A549 treated with GW870086 at 1 μM for 4 hours (cell line): ENCODE measurements at places on chromosomes 16 and 17. TPM values are rescaled to one million over a fixed set of nuclear protein-coding genes. Genes with fewer than 3 reads are reported as not detected.

CES4A gene
- total RNA-seq = 1.8 to 2.7 TPM (median 2.0 TPM) in 5 replicates

PCGF2 gene
- total RNA-seq = 31.5 to 53.9 TPM (median 52.9 TPM) in 5 replicates

BPTF gene
- total RNA-seq = 32.7 to 39.9 TPM (median 37.0 TPM) in 5 replicates

NR1D1 gene
- total RNA-seq = 8.6 to 11.3 TPM (median 10.7 TPM) in 5 replicates

SLC6A4 gene
- 0.02 to 0.05 TPM in 2 of 5 replicates, not detected in the others for total RNA-seq

PABPN1L gene
- not detected in 5 replicates for total RNA-seq

GCGR gene
- total RNA-seq = 0.15 to 0.67 TPM (median 0.54 TPM) in 5 replicates

SLC2A4 gene
- total RNA-seq = 0.17 to 0.64 TPM (median 0.45 TPM) in 5 replicates

MARVELD3 gene
- total RNA-seq = 0.29 to 0.54 TPM (median 0.45 TPM) in 5 replicates
